ENCODE measurements at places on chromosomes 7 and 10.

DNA sequence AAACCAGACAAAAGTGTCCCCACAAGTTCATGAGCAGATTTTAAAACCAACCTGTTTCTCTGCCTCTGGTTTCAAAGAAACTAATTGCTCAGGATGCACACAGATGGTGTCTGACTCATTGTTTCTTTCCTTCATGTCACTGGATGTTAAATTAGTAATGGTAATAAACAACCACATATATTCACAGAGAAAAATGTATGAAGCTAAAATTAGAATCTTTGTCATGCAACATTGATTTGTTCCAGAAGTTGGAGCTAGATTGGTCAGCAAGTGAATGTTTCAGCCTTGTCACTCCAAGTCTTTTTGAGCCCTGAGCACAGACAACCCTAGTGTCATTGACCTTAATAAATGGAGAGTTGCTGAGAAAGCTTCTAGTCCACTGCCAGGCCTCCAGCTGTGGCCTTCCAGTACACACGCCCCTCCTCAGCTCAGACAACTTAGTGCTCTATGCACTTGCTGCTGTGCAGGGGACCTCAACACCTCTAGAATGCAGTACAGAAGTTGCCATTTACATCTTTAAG is 175.9 kb downstream of the CCDC71L start:
- no peak for DNase-seq

- DNase-seq = no peak
Measured at GRCh38 chr7:141522657-141523342, 28.4 kb upstream of the AGK start.

GRCh38 chr7:117076426-117076943 is 123.2 kb downstream of the ST7 start:
- no peak for DNase-seq

- DNase-seq = no peak
Measured at GRCh38 chr10:79020015-79020491, 48.7 kb upstream of the ZMIZ1 start.

DNA sequence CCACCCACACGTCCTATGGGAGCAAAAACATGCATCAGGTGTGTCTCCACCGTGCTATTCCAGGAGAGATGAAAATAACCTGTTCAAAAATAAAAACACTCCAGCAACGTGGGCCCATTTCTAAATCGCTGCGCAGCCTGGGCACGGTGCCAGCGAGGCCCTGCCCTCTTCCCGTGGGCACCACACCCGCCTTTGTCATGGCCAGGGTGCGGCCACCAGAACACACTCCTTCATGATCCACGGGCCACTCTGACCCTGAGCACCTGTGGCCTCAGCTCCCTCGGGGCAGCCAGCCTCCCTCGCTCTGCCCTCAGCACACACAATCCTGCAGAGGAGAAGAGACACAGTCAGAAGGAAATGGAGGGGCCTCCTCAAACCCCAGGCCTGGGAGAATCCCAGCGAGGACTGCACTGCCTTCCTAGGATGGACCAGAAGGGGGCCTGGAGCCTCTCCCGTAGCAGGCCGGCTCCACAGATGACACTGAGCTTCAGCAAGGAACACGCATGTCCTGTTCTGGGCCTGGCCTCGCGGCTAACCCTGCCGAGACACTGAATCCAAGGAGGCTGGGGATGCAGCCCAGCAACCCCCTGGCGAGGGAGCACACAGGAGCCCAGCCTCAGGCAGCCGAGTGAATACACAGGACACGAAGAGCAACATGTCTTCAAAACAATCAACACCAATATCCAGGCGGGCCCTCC is 169.0 kb downstream of the MAD1L1 start:
- DNase-seq = no peak

- no peak for DNase-seq
Measured at GRCh38 chr10:111015181-111015580, 61.6 kb upstream of the ADRA2A start.

DNA sequence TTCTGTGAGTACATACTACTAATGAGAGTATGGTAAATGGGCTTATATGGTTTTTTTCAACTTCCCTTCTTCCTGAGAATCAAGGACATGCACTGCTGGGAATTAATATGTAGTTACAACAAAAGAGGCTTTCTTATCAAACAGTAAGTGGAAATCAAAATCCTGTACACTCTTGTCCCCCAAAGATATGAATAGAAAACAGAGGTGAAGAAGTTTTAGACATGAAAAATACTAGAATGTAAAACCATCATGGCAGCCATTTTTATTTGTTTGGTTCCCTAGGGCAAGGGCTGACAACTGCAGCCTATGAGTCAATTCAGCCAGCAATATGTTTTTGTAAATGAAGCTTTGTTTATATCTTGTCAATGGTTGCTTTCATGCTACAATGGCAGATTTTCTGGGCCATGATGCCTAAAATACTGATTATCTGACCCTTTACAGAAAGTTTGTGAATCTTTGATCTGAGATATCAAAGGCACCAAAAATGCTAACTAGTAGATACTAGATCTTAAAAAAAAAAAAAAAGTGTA is 422.4 kb downstream of the PARD3 start:
- DNase-seq = no peak

GRCh38 chr7:50782375-50783208 is at the start of gene GRB10:
TSS of gene GRB10 (minus strand) at chr7:50782896. CDS start at chr7:50732322, 50,574 bp downstream.
- no peak for DNase-seq

- no peak for DNase-seq
Measured at GRCh38 chr10:61899069-61899531, 2.4 kb upstream of the ARID5B start.

DNA sequence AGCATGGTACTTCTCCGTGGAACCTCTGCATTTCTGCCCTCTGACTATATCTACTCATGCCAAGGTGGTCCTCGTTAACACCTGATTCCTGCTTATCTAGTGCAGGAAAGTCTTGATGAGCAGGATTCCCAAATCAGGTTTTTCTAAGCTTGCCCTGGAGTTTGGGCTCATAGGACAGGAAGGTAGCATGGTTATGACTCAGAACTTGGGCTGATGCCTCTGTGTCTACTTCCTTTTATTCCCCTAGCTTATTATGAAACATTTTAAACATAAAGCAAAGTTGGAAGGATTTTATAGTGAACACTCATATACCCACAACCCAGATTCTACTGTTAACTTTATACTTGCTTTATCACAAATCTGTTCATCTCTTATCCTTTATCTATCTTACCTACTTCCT is 5.6 kb downstream of the SUFU start:
- no peak for DNase-seq

GRCh38 chr7:30596721-30597120 is 2.0 kb downstream of the GARS1 start:
- no peak for DNase-seq

GRCh38 chr10:52004342-52004949 is 305.1 kb upstream of the CSTF2T start:
- no peak for DNase-seq

GRCh38 chr7:17447728-17448478 is 149.5 kb downstream of the AHR start:
- DNase-seq = no peak

DNA sequence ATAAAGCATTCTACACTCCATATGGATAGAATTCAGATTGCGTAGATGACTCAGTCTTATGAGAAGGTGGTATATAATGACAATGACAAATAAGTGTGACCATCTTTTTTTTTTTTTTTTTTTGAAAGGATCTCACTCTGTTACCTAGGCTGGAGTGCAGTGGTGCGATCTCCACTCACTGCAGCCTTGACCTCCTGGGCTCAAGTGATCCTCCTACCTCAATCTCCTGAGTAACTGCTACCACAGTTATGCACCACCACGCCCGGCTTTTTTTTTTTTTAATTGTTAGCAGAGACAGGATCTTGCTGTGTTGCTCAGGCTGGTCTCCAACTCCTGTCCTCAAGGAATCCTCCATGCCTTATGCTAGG is 43.2 kb upstream of the NRP1 start:
- no peak for DNase-seq

- DNase-seq = no peak
Measured at GRCh38 chr10:13587391-13587790, 626 bp downstream of the PRPF18 start.

GRCh38 chr10:5932345-5932744 is 42.3 kb downstream of the FBH1 start:
- no peak for DNase-seq

GRCh38 chr10:100969187-100970075 is at the start of gene SEMA4G:
TSS of gene SEMA4G (plus strand) at chr10:100969504. CDS start at chr10:100972913, 3,409 bp downstream.
- no peak for DNase-seq

GRCh38 chr10:6729071-6729774 is 149.1 kb upstream of the PRKCQ start:
- no peak for DNase-seq

GRCh38 chr7:131188367-131189339 is 139.0 kb upstream of the MKLN1 start:
- DNase-seq = peak; percentile 44

DNA sequence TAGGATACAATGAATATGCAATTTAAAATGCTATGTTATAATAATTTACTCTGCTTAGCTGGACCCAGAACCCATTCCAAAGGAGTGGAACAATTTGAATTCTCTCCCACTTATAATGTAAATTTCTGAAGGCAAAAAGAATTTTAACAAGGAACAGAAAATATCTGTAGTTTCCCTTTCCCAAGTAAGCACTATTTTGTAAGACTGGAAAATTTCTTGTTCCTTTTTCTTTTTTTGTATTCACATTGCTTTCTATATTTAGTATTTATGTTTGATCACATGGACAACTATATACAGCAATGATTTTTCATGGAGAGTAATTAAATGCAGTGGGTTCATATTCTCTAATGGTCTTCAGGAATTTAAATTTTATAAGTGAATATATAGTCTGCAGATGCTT is 127.4 kb downstream of the GPR85 start:
- DNase-seq = no peak

DNA sequence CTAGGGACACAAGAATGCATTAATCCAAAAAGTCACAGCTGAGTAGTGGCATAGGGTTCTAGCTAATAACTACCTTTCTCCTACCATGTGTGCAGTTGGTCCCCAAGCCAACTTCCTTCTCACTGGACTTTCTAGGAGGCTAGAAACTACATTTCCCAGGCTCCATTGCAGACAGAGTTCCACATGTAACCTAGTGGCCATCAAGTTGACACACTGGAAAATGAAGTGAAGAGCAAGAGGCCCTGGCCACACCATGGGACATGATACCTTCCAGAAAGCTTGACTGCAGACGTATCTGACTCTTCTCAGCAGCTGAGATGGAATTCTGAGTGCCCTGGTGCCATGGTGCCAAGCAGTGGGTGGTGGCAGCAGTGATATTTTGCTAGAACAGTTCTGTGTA is 49.8 kb upstream of the TMEM273 start:
- DNase-seq = no peak

- DNase-seq = no peak
Measured at GRCh38 chr7:131653418-131654248, 97.2 kb upstream of the PODXL start.

DNA sequence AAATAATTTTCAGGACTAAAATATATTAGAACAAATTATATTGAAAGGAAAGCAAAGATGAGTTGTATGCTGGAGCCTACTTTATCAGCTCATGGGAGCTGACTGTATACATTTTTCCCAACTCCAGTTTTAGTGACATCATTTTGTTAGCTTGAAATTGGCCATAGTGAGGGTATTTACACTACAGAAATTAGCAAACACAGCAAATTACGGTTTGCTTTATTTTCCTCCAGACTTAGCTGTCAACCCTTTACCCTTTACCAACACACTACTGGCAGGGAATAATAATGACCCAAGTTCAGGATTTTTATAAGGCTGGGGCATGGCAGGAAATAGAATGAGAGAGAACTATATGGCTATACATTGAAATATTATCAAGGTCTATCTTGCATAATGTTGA is 120.3 kb upstream of the PRSS1 start:
- DNase-seq = no peak

DNA sequence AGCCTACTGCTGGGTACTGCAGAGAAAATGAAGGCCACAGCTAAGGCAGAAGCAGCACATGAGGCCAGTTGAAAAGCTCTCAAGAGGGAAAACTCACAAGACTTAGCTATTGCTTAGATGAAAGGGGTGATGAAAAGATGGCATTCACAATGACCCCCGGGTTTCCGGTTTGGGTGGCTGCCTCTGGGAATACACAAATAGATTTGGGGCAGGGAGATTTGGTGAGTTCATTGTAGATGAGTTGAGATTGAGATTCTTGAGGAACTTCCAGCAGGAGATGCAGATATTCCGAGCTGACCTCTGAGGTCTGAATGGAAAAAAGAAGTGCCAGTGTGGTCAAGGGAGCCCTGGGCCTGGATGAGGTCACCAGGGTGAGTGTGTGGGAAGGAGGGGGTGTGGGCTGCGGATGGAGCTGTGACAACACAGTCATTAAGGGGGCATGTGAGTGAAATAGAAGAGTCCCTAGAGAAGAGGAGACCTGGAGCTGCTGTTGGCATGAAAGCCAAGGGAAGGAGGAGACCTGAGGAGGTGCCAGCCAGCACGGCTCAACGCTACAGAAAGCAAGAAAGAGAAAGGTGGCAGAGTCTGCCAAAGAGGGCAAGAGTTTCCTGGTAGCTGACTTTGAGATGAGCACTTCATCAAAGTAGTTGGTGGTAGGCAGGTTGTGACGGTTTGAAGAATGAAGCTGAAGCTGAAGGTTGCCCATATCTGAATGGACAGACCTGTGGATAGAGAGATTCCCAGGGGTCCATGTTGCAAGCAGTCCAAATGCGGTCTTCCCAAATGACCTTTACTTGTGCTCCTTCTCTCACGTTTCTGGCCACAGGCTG is 43.7 kb downstream of the HIF1AN start:
- no peak for DNase-seq

DNA sequence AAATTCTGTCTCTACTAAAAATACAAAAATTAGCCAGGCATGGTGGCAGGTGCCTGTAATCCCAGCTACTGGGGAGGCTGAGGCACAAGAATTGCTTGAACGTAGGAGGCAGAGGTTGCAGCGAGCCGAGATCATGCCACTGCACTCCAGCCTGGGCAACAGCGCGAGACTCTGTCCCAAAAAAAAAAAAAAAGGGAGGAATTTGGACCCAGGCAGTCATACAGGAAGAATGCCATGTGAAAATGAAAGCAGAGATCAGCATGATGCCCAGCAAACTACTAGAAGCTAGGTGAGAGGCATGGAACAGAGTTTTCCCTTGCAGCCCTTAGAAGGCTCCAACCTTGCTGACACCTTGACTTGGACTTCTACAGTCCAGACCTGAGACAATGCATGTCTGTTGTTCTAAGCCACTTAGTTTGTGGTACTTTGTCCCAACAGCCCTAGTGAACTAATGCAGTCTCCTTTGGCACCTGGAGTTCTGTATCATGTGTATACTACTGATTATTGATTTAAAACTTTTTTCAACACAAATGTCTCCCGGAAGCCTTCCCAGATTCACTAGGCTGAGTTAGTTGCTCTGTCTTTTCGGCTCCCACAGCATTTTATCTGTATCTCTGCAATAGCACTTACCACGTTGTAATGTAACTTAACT is 10.2 kb upstream of the BAG3 start:
- no peak for DNase-seq

DNA sequence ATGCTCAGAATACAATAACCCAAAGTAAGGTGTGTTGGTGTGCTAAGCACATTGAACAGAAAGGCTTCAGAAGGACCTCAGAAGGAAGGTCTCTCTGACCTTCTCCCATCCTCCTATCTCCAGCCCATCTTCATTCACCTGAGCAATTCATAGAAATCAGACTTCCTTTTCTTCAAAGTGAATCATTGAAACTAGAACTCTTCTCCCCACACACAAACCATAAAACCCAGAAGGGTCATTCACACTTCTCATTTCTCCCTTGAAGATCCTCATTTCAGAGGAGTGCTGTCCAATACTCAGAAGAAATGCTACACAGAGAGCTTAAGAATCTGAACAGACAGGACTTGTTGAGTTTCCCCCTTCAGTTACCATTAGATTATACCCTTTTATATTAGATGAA is 89.5 kb downstream of the VWDE start:
- DNase-seq = no peak

Measured in stimulated activated CD8-positive, alpha-beta memory T cell treated with anti-CD3 and anti-CD28 coated beads, Interleukin-7, amount 100 ng/mL, for 48 hours (primary cell).